ENCODE measurements at places on chromosomes 5 and 9. TPM values are rescaled to one million over a fixed set of nuclear protein-coding genes. Genes with fewer than 3 reads are reported as not detected.
A peak's percentile ranks its signal among the peaks of the same experiment; 100 is the strongest.

Gene GARIN3
- 0.50 TPM for total RNA-seq

Gene REEP5
- 63.5 TPM for total RNA-seq

Gene SPATA31A3
- total RNA-seq, result not detected

GRCh38 chr5:73179730-73180129 is 6.7 kb downstream of the TMEM174 start:
- no peaks in the 10 kb centered on the region for H3K36me3 ChIP-seq
- H3K27me3 ChIP-seq, result peaks cover 5% of the 10 kb centered on the region
- no peak overlapping the region for H3K4me3 ChIP-seq

GRCh38 chr5:120405286-120405864 is 58.7 kb upstream of the PRR16 start:
- no peak overlapping the region for H3K27ac ChIP-seq
- no peaks in the 10 kb centered on the region for H3K36me3 ChIP-seq
- DNase-seq, result no peak

Gene RBM22
- total RNA-seq, result 73.6 TPM

- H3K4me1 ChIP-seq, result peaks cover 11% of the 10 kb centered on the region
- H3K27me3 ChIP-seq, result no peaks in the 10 kb centered on the region
- no peaks in the 10 kb centered on the region for H3K36me3 ChIP-seq
- no peak for DNase-seq
- H3K27ac ChIP-seq, result peak overlapping the region; percentile 35
- H3K4me3 ChIP-seq, result peak overlapping the region; percentile 15
Measured at GRCh38 chr9:129166623-129167557, 11.2 kb downstream of the IER5L start.

Gene GABBR2
- total RNA-seq, result not detected

- H3K36me3 ChIP-seq, result no peaks in the 10 kb centered on the region
- peaks cover 5% of the 10 kb centered on the region for H3K4me1 ChIP-seq
- H3K27ac ChIP-seq, result no peak overlapping the region
- no peak overlapping the region for H3K4me3 ChIP-seq
- peaks cover 5% of the 10 kb centered on the region for H3K27me3 ChIP-seq
Measured at GRCh38 chr5:191949-192690, 825 bp downstream of the LRRC14B start.

Gene PCDHA9
- total RNA-seq, result not detected

DNA sequence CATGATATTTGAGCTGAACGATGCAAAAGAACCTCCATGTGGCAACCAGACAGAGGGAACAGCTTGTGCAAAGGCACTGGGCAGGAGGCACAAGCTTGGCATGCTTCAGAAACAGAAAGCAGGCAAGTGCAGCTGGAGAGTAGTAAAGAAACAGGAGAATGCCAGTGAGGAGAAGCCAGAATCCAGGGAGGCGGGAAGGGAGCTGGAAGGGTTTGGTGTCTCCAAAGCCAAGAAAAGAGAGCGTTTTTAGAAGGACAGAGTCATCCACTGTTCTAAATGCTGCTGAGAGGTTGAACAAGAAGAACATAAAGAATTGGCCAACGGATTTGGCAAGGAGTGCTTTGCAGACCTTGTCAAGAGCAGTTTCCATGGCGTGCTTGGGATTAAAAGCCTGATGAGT is 124.7 kb downstream of the TLE1 start:
- no peaks in the 10 kb centered on the region for H3K36me3 ChIP-seq
- no peak overlapping the region for H3K4me3 ChIP-seq
- no peaks in the 10 kb centered on the region for H3K4me1 ChIP-seq
- no peak for DNase-seq
- H3K27ac ChIP-seq, result no peak overlapping the region

- no peaks in the 10 kb centered on the region for H3K36me3 ChIP-seq
- H3K27me3 ChIP-seq, result no peaks in the 10 kb centered on the region
- H3K27ac ChIP-seq, result no peak overlapping the region
- DNase-seq, result no peak
Measured at GRCh38 chr5:138789771-138790242, 36.6 kb downstream of the CTNNA1 start.

Gene GFRA3
- total RNA-seq, result not detected
